ENCODE measurements at places on chromosomes 5 and 9.

DNA sequence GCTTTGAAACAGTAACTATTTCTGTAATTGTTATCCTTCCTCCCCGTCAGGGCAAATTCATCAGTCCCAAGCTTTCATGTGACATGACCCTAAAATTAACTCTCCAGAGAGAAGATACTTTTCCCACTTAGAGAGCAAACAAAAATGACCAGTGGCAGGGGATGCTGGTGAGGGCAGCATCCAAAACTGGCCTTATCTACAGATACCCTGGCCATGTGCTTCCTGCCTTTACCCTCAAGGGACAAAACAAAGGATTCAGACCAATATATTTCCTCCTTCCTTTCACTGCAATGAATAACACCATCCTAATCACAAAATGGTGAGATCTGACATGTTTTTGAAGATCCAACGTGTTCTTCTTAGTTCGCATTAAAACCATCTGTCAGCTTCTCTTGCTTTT, 267.2 kb downstream of the MAN2A1 start:
- no peak for DNase-seq

DNA sequence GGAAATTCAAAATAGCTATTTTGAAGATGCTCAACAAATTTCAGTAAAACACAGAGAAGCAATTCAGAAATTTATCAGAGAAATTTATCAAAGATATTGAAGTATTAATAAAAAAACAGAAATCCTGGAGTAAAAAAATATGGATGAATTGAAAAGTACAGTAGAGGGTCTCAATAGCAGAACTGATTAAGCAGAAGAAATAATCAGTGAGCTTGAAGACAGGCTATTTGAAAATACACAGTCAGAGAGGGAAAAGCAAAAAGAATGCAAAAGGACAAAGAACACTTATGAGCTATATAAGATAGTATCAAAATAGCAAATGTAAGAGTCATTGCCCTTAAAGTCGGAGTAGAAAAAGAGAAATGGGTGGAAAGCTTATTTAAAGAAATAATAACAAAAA, 107.9 kb upstream of the PPP2R2B start:
- DNase-seq: no peak

- DNase-seq: peak; percentile 87
These were observed 90.6 kb downstream of the RALGPS1 start for GRCh38 chr9:127004946-127005769.

DNA sequence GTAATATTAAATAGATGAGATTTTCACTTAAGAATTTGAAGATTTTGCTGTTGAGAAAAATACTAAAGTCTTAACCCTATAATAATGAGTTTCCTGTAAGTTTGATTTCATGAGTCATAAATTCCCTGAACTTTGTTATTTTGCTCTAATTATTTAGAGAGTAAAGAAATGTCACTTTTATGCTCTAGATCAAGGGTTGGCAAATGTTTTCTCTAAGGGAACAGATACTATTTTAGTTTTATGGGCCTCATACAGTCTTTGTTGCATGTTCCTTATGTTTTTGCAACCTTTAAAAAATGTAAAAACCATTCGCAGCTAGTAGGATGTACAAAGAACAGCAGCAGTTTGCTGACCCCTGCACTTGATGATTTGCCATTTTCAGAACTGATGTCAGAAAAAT, 480 bp upstream of the TXNDC8 start:
- no peak for DNase-seq

- no peak for DNase-seq
These were observed 8.1 kb downstream of the FGF18 start for GRCh38 chr5:171427318-171428167.

GRCh38 chr9:80320916-80321315, 749.2 kb downstream of the TLE4 start:
- DNase-seq: no peak

DNA sequence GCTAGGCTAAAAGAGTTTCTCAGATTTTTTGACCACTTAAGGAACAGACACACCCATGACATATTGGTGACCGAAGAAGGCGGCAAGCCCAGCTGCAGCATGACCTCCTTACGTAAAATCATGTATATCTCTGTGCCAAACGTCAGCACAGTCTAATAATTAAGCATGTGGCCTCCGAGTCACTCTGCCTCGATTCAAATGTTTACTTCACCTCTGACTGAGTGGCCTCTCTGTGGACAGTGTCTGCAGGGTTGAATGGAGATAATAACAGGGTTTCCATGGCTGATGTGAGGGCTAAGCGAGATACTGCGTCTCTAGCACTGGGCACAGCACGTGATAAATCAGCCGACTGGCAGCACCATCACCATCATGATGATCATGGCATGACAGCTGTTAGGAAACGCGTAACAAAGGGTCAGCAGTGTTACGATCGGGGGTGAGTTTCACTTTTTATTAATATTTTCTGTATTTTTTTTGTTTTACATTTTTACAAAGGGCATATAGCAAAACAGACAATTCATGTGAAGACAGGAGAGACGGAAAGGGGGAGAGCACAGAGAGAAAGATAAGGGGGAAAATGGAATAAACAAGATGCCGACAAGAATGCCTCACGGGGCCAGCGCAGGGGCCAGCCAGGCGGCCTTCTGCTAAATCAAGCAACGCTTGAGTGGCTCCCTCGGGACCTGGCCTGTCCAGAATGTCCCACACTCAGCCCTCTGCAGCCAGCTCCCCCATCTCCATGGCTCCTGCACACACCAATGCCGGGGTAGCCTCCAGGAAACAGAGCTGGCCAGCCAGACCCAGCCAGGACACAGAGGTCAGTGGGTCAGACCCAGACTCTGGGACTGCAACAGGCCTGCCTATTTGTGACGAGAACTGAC, 60.3 kb downstream of the ADAMTS2 start:
- DNase-seq: no peak

DNA sequence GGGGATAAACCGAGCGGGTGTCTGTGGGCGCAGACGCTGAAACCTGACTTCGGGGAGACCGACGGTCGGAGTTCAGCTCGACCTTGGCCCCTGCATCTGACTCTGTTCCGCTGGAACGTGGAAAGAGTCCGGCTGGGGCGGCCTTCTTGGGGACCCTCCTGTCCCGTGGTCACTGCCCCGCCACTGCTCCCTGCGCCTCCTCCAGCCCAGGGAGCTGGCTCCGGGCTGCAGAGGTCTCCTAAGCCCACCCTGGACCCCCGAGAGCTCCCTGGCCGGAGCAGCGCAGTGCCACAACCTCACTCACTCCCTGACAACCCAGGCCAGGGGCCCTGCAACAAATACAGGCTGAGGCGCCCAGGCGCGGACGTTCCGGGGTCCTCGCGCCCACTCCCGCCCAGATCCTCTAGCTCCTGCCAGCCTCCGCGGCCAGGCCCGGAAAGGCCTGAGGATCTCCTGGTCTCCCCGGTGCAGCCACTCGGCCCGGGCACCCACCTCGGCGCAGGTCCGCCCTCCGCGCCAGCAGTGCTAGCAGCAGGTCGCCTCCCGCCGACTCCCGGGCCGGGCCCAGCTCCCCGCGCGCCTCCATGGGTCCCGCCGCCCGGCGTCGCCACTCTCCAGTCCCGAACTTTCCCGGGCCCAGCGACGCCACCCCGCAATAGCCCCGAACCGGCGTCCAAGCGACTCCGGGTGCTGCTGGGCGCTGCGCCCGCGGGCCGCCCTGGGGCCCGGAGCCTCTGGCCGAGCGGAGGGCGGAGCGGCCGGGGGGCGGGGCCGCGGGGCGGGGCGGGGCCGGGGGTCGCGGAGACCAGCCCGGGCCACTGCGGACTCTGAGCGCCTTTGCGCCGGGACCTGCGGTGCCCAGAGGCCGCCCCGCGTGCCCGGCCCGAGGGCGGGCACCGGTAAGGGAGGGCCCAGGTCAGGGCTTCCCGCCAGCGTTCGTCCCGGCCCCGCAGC, 2.2 kb downstream of the LHX3 start:
- no peak for DNase-seq

GRCh38 chr5:119255571-119256356, 100.1 kb upstream of the TNFAIP8 start:
- peak; percentile 39 for DNase-seq

GRCh38 chr9:134925011-134925511, 7.3 kb upstream of the FCN1 start:
- no peak for DNase-seq

Measured in natural killer cell (primary cell).